ENCODE measurements at places on chromosomes 1 and 21.

DNA sequence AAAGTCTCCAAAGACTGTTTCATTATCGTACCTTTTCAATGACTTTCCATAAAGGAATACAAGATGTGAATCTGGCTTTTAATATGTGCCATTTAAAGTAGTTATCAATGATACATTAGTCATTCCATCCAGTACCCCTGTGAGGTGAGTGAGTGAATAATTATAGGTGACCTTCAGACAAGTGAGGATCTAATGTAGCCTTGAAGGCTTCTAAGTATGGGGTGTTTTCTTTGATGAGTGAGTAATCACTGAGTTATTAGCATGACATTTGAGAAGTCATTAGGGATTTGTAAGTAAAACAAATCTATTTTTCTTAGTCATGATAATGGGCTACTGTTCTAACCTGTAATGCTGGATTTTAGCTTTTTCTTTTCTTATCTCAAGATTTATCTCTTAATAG lies 831.4 kb downstream of the ADGRL2 start:
- no peak for DNase-seq

- DNase-seq: no peak
These were observed 147.2 kb upstream of the SGIP1 start for GRCh38 chr1:66386712-66387111.

DNA sequence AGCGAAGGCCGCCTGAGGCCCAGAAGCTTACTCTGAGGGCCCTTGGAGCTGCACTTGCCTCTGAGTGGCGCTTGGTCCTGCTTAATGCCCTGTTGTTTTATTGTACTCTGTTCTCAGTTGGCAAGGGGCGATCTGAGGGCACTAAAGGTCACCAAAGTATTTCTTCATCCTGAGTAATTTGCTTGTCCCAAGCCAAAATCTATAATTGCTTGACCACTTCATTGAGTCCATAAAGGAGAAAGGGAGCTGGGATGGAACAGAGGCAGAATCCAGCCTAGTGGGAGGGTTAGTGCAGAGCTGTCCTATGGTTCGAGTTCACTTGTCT lies 376 bp upstream of the NUAK2 start:
- DNase-seq: no peak

GRCh38 chr1:219659005-219659600 lies 46.2 kb upstream of the ZC3H11B start:
- no peak for DNase-seq

DNA sequence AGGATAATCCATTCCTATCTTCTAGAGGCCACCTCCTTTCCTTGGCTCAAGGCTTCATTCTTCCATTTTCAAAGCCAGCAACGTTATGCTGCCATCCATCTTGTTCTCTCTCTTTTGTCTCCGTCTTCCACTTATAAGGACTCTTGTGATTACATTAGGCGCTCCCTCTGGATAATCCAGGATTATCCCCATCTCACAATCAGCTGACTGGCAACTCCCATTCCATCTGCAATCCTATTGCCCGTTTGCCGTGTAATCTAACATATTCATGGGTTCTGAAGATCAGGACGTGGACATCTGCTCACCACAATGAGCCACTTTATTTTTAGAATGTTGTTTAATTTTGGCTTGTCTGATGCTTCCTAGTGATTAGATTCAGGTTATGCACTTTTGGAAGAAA lies 89.3 kb downstream of the EBNA1BP2 start:
- DNase-seq: no peak

DNA sequence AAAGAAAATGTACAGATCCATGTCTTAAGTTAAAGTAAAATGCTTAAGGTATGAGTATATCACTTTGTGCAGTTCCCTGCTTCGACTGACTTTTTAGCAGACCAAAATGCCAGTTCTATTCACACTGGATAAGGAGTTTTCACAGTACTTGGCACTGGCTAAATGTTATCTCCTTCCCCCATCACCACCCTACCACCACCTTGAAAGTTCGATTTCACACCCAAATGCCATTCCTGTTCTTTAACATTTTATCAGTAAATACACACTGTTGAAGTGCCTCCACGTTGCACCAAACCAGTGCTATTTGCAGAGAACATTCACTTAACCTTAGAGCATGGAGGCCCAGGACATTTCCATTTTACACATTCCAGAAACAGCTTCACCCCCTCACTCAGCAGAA lies 100.0 kb downstream of the URB2 start:
- DNase-seq: no peak

- no peak for DNase-seq
These were observed 86.7 kb upstream of the TLR5 start for GRCh38 chr1:223229756-223230155.

GRCh38 chr1:27372022-27372807 lies 2.4 kb downstream of the FCN3 start:
- DNase-seq: no peak

- DNase-seq: peak; percentile 68
These were observed 245.7 kb upstream of the JUN start for GRCh38 chr1:59029411-59030167.

DNA sequence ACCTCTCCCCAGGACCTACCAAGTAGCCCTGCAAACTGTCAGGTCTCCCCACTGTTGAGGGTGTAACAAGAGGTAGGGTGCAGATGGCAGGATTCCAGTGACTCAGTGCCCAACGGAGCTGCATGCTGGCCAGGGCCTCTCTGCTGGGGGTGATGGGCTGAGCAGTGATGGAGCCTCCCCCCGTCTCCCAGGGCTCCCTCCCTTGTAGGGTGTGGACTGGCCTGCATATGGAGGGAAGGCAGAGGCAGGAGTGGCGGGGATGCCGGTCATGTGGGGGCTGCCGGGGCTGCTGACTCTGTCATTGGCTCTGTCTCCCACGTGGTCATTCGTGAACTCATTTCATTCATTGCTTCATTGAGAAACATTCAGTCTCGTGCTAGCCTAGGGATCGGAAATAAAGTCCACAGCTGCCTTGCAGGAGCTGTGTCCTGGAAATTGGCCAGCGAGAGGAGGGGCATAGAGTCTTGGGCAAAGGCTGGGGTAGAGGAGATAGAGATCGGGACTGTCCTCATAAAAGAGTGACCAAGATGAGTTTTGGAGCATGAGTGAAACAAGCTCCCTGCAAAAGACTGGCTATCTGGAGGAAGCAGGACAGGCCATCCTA lies 22.9 kb upstream of the DISP3 start:
- DNase-seq: no peak

DNA sequence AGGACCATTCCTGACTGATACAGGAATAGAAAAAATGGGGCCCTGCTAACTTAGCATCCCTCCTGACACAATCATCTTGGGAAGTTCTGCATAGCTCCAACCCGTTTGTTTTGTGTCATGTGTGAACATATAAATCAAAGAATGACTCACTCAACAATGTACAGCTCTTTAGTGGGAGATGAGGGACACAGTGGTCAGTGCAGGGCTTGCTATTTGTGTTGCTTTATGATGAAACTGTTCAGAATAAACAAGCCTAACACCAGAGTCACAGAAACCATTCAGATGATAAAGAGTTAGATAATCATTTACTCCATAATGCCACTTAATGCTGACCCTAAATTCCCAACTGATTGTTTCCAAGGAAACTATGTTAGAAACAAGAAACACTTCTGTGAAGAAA lies 154.2 kb upstream of the ZNHIT6 start:
- no peak for DNase-seq

GRCh38 chr1:51551848-51552296 lies 32.8 kb upstream of the EPS15 start:
- DNase-seq: no peak

DNA sequence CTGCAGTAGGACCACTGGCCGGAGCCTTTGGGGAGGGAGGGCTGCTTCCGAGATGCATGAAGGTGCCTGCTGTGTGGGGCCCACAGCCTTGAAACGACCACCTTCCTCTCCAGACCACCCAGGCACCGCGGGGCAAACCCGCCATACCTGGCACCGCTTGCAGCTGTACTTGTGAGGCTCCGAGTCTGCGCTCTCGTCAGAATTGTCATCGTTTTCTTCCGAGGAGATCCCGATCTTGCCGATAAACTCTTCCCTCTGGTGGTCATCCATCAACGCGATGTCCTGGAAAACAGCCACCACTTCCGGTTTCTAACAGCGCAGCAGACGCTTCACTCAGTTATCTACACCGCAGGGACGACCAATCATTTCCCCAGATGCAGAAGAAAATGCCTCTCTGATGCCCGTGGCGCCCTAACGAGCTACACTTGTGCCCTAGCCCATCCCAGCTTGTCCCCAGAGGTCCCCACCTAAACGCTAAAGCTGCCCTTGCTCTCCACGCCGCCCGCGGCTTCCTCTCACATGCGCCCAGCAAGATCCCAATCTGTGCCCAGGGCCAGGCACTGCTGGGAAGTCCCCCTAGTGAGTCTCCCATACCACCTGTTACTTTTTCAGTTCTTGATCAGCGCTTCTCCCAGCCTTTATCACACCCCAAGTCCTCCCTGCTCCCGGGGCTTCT lies 55.0 kb upstream of the RIPK4 start:
- no peak for DNase-seq

GRCh38 chr1:72804541-72804940 lies 522.2 kb upstream of the NEGR1 start:
- no peak for DNase-seq

DNA sequence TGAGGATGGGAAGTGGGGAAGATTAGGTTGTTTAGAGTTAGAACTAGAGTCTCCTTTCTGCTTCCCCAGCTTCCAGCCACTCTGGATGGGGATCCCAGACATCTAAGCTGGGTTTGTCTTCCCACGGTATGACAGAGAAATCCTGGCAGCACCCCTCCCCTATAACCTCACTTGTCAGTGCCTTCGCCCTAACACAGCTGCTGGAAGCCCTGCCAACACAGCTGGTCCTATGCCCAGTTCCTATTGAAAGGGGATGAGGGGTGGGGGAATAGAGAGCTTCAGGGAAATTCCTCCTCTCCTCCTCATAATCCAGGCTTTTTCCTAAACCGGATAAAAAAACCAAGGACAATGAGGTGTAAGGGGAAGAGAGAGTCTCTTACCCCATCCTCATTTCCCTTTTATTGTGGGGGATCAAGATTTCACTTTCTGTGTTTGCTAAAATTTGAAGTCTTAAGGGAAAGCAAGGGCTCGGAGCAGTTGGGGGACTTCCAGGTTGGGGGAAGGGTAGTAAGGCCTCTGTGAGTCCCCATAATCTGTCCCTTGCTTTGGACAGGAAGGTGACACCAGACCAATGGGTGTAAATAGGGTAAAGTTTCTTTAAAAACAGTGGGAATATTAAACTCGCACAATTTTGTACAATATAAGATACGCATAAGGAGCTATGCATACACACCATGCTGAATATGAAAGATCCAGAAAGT lies 590 bp downstream of the TMOD4 start:
- DNase-seq: no peak

DNA sequence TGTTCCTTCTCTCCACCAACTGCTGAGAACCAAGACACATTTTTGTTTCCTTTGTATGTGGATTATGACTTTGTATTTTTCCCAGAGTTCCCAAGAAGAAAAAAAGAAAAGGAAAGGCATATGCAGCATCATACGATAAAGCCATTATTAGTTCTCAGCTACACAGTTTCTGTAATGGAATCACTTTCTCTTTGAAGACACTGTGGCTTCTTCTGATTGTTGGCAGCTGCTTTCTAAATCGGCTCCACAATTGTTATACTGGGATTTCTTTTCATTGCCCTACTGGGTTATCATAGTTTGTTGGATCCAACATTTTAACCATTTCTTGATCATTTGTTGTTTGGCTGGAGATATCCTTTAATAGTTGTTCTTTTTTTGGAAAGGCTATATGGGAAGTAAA lies 89.5 kb upstream of the HIVEP3 start:
- DNase-seq: no peak
